ENCODE measurements at places on chromosomes 5 and 9.

DNA sequence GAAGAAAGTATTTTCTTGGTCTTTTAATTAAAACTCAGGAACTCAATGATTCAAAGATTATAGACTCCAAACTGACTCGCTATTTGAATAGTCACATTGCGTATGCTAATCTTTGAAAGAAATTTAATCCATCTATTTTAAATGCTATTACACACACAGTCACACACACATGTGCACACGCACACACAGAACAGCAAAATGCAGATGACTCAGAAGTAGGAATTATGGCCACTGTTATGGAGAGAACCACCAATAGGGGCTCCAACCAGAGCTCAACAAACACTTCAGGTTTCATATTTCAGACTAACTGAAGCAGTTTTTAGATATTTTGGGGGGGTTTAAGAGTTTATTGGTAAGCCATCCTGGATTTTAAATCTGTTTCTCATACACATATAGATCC lies 1917.9 kb downstream of the EFNA5 start:
- no peak for DNase-seq

DNA sequence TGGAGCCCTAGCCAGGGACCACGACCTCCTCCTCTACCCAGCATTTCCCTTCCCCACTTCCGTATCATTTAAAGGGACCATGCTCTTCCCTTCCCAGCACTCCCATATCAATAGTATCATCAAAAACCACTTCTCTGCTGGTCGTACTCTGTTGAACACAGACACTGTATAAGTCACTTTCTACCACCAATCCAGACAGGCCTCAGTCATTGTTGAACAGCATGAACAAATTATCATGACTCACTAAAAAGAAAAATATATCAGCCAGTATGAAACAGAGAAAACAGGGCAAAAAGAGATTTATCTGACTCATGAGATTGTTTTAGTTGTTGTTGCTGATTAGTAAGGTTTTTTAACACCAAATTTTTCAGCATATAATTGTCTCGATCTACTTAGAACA lies 89.8 kb downstream of the CDKN2A start:
- DNase-seq = no peak

- DNase-seq = no peak
These were observed 7.2 kb upstream of the ARSI start for GRCh38 chr5:150309886-150310239.

DNA sequence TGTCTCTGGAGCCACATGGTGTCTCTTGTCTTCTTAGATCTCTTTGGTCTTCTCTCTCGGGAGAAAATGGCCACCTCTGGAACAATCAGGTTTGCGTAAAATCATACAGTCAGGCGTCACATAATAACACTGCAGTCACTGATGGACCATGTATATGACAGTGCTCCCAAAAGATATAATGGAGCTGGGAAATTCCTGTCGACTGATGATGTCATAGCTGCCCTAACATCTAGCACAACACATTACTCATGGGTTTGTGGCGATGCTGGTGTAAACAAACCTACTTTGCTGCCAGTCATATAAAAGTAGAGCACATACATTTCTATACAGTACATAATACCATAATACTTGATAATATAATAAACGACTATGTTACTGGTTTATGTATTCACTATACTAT lies 30.1 kb upstream of the RAI14 start:
- DNase-seq = no peak

DNA sequence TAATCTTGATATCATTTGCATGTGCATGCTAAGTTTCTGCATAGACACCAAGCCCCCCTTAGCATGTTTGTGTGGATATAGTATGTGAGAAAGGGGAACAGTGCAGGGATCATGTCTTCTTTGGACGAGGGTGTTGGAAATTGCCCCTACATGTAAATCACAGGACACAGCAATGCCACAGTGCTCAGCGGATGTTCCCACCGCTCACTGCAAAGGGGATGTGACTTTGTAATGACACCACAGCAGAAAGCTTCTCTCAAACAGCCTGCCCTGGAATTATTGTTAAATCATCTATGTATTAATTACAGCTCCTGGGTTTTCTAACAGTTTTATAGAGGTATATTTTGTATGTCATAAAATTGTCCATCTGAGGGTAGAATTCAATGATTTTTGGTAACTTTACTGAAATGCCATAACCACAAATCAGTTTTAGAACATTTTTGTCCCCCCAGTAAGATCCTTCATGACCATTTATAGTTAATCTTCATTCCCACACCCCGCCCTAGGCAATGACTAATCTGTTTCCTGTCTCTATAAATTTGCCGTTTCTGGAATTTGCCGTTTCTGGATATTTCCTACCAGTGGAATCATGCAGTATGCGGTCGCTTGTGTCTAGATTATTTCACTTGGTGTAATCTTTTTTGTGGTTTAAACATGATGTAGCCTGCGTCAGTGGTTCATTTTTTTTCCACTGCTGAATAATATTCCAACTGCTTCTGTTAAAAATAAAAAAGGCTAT lies 648.5 kb upstream of the WWC1 start:
- no peak for DNase-seq

DNA sequence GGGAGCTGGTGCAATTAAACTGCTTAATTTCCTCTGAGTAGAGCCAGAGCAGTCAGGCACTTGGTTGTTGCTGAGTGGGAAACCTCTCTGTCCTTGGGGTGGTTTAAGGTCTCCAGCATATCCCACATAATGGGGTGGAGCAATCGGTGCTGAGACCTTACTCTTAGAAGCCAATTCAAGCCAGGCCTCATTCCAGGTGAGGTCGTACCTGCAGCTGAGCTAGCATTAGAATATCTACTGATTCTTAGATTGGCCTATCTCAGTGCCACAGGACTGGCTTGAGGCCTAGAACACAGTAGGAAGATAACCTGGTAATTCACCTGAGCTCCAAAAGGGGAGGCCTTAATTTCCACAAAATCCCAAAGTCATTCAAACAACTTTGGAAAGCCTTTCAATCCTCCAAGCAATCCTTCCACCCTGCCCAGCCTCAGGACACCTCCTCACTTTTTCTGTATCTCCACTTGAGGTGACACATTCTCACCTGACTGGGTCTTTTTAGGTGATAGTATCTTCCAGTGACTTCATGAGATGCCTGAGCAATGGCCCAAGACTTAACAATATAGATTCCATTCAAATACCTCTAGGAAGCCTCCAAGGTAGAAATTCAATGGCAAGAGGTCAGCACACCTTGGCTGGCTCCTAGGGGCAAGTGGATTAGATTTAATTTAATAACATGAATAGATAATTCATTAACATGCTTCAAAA lies 91.0 kb downstream of the FEM1C start:
- DNase-seq = no peak

DNA sequence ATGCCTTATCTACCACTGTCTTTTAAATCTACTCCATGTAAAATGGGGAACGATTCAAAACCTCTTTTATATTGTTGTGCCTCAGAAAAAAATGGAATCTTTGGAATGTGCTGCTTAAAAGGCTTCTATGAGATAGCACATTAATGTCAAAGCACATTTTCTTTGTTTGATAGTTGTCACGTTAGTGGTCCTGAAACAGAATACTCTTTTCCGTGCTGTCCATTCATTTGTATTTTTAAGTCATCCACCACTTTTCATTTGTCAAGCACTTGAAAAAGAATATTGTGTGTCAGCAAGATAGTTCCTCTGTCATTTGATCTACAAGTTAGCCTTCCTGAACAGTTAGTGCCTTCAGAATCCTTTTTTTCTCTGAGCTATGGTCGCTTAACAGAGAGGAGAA lies 246.9 kb downstream of the MAST4 start:
- DNase-seq = no peak

DNA sequence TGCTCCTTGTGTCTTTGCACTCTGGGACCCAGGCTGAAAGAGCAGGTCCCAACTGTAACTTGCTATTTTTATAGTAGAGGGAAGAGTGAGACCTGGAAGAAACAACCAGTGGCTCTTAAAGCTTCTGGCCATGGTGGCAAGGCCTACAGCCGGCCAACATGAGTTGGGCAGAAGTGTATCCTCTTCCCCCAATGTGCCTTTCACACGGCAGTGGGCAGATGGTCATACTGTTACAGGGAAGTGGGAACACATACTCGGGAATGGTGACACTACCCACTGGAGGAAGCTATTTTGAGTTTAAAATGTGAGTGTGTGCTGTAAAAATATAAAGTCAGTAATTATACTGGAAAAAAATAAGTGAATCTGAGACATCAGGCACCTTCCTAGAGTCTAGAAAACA lies 116.0 kb downstream of the MVB12B start:
- no peak for DNase-seq

GRCh38 chr5:144472221-144472620 lies 301.5 kb downstream of the KCTD16 start:
- DNase-seq = no peak

- no peak for DNase-seq
These were observed 94.2 kb upstream of the APC start for GRCh38 chr5:112643339-112643971.

GRCh38 chr9:136996361-136997292 lies at the start of gene CLIC3:
Gene CLIC3 (minus strand): TSS chr9:136996568. CDS start chr9:136996543, 25 bp downstream.
- no peak for DNase-seq

DNA sequence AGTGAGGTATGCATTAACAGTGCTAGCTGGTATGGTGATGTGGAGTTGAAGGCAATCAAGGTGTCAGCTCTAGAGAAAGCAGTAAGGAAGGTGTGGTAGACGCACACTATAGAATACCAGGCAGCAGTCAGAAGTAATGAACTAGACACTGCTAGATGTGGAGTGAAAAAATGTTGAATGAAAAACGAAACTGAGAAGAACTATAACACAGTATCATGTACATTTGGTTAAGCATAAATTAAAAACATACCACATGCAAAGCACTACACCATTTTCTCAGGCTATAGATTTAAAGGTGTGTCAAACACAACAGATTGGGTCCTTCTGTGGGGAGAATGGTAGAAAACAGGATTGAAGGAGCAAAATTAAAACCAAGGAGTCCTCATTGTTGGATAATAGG lies 15.4 kb downstream of the ZNF622 start:
- DNase-seq = no peak

- DNase-seq = no peak
These were observed 19.2 kb downstream of the TNPO1 start for GRCh38 chr5:72835633-72836032.

- DNase-seq = peak; percentile 81
These were observed 1.2 kb downstream of the LCN15 start for GRCh38 chr9:136762915-136763648.

GRCh38 chr9:90578126-90578815 lies 64.4 kb downstream of the DIRAS2 start:
- DNase-seq = no peak

GRCh38 chr5:162911873-162912272 lies 525.5 kb upstream of the CCNG1 start:
- no peak for DNase-seq

DNA sequence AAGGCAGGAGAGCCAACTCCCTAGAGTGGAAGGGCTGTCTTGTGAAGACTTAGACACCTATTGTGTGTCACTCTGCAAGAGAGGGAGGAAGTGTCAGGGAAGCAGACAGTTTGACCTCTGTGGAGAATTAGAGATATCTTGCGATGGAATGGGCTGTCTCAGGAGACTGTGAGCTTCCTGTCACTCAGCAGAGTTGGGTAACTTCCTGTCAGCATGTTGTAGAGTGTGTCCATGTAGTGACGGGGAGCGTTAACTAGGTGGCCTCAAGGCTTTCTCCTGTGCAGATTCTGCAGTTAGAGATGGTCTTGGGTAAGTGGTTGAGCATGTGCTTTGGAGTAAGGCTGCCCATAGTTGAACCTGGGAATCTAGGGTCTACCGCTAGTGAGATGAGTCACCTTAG lies 136.5 kb downstream of the KIF4B start:
- no peak for DNase-seq
